ENCODE measurements at places on chromosomes 11 and 22.

GRCh38 chr11:132072858-132073211 lies 702.4 kb downstream of the NTM start:
- H3K27me3 ChIP-seq, result no peaks in the 10 kb centered on the region
- no peak overlapping the region for H3K4me3 ChIP-seq
- H3K27ac ChIP-seq, result no peak overlapping the region
- DNase-seq, result no peak

DNA sequence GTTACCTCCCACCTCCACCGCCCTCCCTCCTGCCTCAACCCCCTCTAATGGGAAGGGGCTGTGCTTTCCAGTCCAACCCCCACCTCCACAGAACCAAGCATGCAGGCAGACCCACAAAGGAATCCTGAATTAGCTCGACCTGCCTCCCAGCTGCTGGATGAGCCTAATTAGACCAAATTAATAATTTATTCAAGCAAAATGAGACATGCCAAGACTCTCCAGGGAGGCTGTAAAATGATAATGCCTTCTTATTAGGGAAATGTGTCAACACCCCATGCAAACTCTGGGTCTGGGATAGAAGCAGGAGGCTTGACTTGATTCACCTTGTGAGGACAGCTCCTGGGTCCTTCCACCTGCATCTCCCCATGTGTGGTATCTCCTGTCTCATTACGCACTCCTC lies 59.4 kb upstream of the HMGXB4 start:
- no peak overlapping the region for H3K27ac ChIP-seq
- DNase-seq, result no peak
- no peaks in the 10 kb centered on the region for H3K4me1 ChIP-seq
- no peaks in the 10 kb centered on the region for H3K27me3 ChIP-seq

DNA sequence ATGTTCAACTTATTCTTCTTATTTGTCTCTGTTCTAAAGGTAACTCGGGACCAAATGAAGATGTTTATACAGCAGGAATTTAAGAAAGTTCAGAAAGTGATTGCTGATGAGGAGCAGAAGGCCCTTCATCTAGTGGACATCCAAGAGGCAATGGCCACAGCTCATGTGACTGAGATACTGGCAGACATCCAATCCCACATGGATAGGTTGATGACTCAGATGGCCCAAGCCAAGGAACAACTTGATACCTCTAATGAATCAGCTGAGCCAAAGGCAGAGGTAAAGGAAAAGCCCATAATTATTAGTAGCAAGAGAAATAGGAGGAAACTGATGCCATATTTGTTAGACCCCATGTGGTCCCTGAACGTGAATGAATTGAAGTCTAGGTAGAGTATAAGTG lies 63.3 kb downstream of the TRIM44 start:
- no peaks in the 10 kb centered on the region for H3K4me1 ChIP-seq
- no peaks in the 10 kb centered on the region for H3K27me3 ChIP-seq
- H3K4me3 ChIP-seq, result no peak overlapping the region
- peaks cover 13% of the 10 kb centered on the region for H3K36me3 ChIP-seq
- DNase-seq, result no peak

GRCh38 chr22:25182131-25183110 lies 17.2 kb upstream of the CRYBB3 start:
- no peak overlapping the region for H3K27ac ChIP-seq
- no peaks in the 10 kb centered on the region for H3K27me3 ChIP-seq
- no peak overlapping the region for H3K4me3 ChIP-seq
- H3K4me1 ChIP-seq, result no peaks in the 10 kb centered on the region
- H3K36me3 ChIP-seq, result no peaks in the 10 kb centered on the region

GRCh38 chr11:13221722-13222121 lies 55.9 kb upstream of the BMAL1 start:
- no peak overlapping the region for H3K27ac ChIP-seq
- DNase-seq, result no peak
- no peaks in the 10 kb centered on the region for H3K27me3 ChIP-seq

DNA sequence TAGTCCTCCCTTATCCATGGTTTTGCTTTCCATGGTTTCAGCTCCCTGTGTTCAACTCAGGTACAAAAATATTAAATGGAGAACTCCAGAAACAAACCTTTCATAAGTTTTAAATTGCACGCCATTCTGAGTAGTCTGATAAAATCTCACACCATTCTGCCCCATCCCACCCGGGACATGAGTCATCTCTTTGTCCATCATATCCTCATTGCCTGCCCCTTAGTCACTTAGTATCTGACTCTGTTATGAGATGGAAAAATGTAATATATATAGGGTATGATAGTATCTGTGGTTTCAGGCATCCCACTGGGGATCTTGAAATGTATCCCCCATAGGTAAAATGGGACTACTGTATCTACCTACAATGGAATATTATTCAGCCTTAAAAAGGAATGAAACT lies 35.5 kb upstream of the FGF3 start:
- no peaks in the 10 kb centered on the region for H3K36me3 ChIP-seq
- H3K4me1 ChIP-seq, result no peaks in the 10 kb centered on the region
- H3K27me3 ChIP-seq, result no peaks in the 10 kb centered on the region
- no peak overlapping the region for H3K27ac ChIP-seq
- no peak for DNase-seq

GRCh38 chr22:24801901-24802465 lies 4.0 kb upstream of the SGSM1 start:
- no peak for DNase-seq
- no peaks in the 10 kb centered on the region for H3K36me3 ChIP-seq
- no peaks in the 10 kb centered on the region for H3K4me1 ChIP-seq

- H3K27me3 ChIP-seq, result no peaks in the 10 kb centered on the region
- no peak for DNase-seq
- no peaks in the 10 kb centered on the region for H3K4me1 ChIP-seq
Observed at GRCh38 chr11:8201644-8202365, 33.0 kb upstream of the RIC3 start.

- no peaks in the 10 kb centered on the region for H3K4me1 ChIP-seq
- no peak overlapping the region for H3K4me3 ChIP-seq
- H3K36me3 ChIP-seq, result no peaks in the 10 kb centered on the region
- no peak for DNase-seq
Observed at GRCh38 chr11:35968386-35969088, 24.7 kb downstream of the LDLRAD3 start.

DNA sequence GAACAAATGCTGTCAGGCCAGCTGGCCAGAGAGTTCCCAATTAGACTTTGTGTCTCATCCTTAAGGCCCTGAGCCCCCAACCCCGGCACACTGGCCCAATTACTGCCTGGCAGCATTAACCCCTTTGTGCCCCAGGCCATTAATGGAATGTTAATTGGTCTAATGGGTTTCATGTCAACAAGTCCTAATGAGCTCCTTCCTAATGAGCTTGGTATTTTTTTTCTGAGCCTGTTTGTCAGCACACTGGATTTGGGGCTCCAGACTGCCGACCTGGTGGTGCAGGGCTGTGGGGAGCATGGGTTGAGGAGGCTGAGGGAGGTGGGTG lies 148.8 kb downstream of the FEZ1 start:
- H3K36me3 ChIP-seq, result no peaks in the 10 kb centered on the region
- DNase-seq, result no peak
- no peak overlapping the region for H3K4me3 ChIP-seq
- H3K27ac ChIP-seq, result no peak overlapping the region
- no peaks in the 10 kb centered on the region for H3K4me1 ChIP-seq

DNA sequence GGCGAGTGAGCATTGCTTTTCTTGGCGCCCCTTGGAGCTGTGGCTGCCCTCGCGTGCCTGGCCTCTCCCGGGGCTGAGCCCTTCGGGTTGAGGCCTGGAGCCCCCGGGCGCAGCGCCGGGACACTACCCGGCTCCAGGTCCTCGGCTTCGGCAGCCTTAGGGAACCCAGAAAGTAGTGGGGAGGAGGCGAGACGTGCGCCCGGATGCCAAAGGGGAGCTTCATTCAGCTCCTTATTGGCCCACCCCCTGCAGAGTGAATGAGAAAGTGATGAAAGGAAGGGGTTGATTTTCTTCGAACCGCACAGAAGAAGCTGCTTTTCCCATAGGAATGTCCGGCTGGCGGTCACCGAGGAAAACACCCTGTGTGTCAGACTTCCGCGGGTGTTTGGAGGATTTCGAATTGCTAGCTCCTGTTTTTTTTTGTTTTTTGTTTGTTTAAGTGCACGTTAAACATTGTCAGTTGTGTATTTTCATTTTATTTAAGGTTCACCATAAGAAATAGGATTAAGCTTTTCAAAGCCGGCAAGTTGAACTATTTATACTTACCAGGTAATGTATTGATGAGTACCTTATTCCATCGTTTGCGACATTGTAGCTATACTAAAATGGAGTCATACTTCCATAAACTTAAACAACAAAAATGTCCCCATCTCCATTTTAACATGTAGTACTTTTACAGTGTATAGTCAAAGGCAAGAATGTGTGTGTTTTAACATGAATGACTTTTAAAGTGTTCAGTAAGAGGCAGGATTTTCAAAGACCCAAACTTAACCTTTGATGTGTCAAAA lies 841 bp upstream of the EIF4G2 start:
- peak overlapping the region; percentile 95 for H3K27ac ChIP-seq
- no peak for DNase-seq

DNA sequence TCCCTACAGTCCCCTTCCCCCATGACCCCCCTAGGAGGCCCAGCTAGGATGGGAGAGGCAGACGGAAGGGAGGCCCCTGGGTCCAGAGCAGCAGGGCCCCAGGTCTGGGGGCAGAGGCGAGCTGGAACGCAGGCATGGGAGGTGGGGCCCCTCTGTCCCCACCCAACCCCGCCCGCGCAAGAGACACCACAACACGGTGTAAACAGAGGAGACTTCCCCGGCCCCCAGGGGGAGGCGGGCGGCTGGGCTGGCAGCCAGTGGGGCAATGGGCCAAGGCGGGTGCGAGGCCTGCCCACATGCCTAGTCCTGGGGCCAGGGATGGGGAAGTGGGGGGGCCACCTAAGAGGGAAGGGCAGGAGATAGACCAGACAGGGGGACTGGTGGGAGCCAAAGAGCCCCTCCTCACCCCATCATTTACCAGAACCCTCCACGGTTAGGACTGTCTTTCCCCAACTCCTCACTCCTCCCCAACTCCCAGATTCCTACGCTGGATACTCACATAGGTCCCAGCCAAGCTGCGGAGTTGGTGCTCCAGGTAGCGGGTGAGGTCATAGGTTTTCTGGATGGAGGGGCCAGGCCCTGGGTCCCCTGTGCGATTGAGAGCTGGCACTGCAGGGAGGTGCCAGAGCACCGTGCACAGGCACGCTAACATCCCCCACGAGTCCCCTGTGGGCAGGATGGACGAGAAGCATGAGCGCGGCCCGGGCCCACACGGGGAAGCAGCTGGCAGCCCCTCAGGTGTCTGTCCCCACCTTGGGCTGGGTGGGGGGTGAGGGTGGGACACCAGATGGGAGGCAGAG lies 6.2 kb downstream of the CLCF1 start:
- no peaks in the 10 kb centered on the region for H3K27me3 ChIP-seq
- peaks cover 53% of the 10 kb centered on the region for H3K4me1 ChIP-seq
- no peak for DNase-seq
- no peak overlapping the region for H3K4me3 ChIP-seq

DNA sequence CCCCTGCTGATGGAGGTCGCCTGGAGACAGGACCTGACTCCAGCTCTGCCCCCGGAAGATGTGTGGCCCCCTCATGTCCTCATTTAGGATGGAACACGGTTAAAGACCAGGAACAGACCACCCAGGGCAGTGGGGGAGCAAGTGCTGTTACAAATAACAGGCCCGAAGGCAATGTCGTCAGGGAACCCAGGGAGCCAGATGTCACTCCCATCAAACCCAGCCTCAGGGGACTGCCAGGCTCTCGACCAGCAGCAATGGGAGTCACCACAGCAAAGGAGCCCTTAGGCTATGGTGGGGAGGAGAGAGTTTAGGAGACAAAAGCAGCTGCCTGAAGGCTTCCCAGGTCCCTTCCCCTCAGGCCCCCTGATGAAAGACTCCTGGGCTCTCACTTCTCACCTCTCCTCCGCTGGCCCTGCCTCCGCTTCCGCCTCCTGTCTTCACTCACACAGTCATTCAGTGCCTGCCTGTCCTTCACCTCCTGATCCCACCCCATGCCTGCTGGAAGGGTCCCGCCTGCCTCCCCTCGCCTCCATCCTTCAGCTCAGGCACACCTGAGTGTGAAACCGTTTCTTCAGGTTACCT lies 4.4 kb downstream of the RPS19BP1 start:
- H3K4me1 ChIP-seq, result peaks cover 64% of the 10 kb centered on the region
- no peak overlapping the region for H3K4me3 ChIP-seq
- H3K27me3 ChIP-seq, result no peaks in the 10 kb centered on the region
- H3K27ac ChIP-seq, result peak overlapping the region; percentile 48

DNA sequence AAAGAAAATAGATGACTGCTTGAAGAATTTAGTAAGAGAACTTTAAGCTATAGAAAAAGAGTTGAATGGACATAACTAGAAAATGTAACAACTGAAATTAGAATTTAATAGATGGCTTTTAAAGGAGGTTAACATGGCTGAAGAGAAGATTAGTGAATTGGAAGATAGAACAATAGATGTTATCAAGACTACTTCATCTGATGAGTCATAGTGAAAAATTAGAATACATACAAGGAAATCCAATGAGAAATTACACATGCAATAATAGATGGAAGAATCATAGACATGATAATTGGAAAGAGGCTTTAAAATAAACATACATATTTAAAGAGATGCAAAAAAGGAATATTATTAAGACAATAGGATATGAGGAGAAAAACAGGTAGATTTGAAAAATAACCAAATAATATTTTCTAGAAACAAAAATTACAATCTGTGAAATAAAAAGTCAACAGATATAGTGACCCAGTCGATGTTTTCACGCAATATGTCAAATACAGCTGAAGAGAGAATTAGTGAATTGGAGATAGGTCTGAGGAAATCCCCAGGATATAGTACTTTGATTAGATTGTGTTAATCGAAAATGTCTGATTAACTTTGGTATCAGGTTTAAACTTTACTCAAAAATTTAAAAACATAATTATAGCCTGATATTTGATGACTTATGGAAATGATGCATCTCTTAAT lies 28.2 kb downstream of the CAT start:
- H3K4me3 ChIP-seq, result no peak overlapping the region
- peaks cover 77% of the 10 kb centered on the region for H3K36me3 ChIP-seq
- H3K27me3 ChIP-seq, result no peaks in the 10 kb centered on the region
- no peak for DNase-seq
- no peak overlapping the region for H3K27ac ChIP-seq
- H3K4me1 ChIP-seq, result no peaks in the 10 kb centered on the region

DNA sequence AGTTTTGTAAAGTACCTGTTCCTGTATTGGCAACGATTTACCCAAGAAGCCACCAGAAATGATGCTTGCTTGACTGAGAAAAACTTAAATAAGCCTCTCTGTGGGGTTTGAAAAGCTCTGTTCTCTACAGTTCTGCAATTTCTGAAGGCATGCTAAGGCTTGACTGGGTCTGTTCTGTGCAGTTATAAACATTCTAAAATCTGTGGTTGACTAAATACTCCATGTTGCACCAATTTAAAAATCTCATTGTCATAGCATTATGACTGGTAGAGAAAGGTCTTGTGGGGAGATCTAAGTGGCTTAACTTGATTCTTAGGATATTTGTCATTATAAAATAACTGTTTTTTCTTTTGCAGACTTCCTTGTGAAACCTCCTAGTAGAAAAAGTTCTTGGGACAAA lies 73.7 kb downstream of the MTMR3 start:
- peaks cover 5% of the 10 kb centered on the region for H3K4me1 ChIP-seq
- DNase-seq, result no peak
- peaks cover 6% of the 10 kb centered on the region for H3K36me3 ChIP-seq
- no peaks in the 10 kb centered on the region for H3K27me3 ChIP-seq
- H3K4me3 ChIP-seq, result no peak overlapping the region
- no peak overlapping the region for H3K27ac ChIP-seq

GRCh38 chr11:65794570-65795510 lies 8.0 kb downstream of the OVOL1 start:
- H3K36me3 ChIP-seq, result no peaks in the 10 kb centered on the region
- H3K4me3 ChIP-seq, result no peak overlapping the region
- H3K27ac ChIP-seq, result no peak overlapping the region
- no peaks in the 10 kb centered on the region for H3K27me3 ChIP-seq
- no peak for DNase-seq

Data from naive thymus-derived CD4-positive, alpha-beta T cell (primary cell).